HTR-8/SVneo (cell line): ENCODE measurements at places on chromosomes 2 and 18.

DNA sequence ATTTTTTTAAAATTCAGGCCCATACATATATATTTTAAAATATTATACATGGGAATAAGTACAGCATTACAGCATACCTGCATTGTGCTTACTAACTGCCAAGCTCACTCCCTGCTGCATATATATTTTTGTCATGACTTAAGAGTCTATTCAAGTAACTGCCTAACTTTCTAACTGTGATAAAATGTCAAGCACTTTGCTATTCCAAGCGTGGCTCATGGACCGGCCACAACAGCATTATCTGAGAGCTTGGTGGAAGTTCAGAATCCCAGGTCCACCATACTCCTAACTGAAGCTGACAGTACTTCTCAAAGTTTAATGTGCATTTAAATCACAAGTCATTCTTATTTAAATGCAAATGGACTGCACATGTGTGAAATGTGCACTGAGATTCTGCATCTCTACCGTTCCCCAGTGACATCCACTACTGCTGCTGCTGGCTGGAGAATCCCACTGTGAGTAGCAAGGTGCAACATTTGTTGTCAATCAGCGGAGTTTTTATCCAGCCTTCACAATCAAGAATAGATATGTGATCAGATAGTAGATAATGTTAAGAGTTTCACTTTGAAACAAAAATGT lies 79.1 kb downstream of the DYM start:
- no peak for DNase-seq

- DNase-seq: no peak
These were observed 33.4 kb upstream of the ITGA6 start for GRCh38 chr2:172394002-172394401.

DNA sequence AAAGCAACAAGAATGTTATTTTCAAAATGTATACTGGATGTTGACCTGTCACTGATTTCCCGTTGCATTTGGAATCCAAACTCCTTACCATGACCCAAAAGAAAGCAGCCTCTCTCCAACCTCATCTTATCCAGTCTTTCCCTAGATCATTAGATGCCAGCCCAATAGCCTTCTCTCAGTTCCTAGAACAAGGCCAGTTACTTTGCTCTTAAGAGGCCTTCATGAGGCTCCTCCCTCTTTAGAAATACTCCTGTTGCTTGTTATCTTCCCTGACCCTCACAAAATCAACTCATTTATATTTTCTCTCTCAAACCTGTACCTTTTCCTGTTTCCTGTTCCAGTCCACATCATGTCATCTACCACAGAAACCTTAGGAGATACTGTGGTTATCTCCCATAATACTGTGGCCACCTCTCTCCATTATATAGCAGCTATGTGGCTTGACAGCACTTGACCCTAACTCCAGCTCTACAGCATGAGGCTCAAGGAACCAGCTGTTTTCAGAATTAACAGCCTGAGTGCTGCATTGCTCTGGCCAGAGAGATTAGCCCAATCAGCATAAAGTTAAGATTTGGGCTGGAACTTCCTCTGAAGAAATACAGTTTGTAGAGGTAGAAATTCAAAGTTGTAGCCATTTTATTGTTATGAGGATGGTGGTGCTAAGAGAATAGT lies 22.8 kb downstream of the SRBD1 start:
- no peak for DNase-seq

- no peak for DNase-seq
These were observed 37.9 kb downstream of the EHD3 start for GRCh38 chr2:31271851-31272267.

GRCh38 chr2:49719241-49719640 lies 564.9 kb upstream of the FSHR start:
- no peak for DNase-seq

GRCh38 chr2:83953697-83954096 lies 505.4 kb downstream of the SUCLG1 start:
- DNase-seq: no peak

DNA sequence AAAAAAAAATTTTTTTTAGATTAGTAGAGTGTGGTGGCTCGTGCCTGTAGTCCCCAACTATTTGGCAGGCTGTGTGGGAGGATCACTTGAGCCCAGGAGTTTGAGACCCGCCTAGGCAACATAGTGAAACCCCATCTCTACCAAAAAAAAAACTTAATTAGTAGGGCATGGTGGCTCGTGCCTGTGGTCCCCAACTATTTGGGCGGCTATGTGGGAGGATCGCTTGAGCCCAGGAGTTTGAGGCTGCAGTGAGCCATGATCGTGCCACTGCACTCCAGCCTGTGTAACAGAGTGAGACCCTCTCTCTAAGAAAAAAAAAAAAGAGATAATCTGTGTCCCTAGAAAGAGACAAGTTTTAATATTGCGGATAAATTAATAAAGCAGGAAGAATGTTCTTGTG lies 8.8 kb downstream of the GPR55 start:
- no peak for DNase-seq

- DNase-seq: no peak
These were observed 493.2 kb downstream of the CCDC85A start for GRCh38 chr2:56676966-56677365.

GRCh38 chr2:171855401-171855800 lies 38.6 kb downstream of the SLC25A12 start:
- DNase-seq: no peak
